PC-3 (cell line): ENCODE measurements at places on chromosomes 4 and X. TPM values are rescaled to one million over a fixed set of nuclear protein-coding genes. Genes with fewer than 3 reads are reported as not detected.
A peak's percentile ranks its signal among the peaks of the same experiment; 100 is the strongest.

GRCh38 chr4:6270636-6271121, 1.0 kb downstream of the WFS1 start:
- DNase-seq: peak; percentile 22

- DNase-seq: no peak
Observed at GRCh38 chr4:526189-526909, 27.3 kb downstream of the PIGG start.

- DNase-seq: no peak
Observed at GRCh38 chr4:112325530-112325929, 28.4 kb downstream of the ALPK1 start.

- DNase-seq: no peak
Observed at GRCh38 chr4:83606898-83607297, 71.0 kb downstream of the GPAT3 start.

- no peak for DNase-seq
Observed at GRCh38 chr4:123893011-123893981, 496.7 kb downstream of the SPRY1 start.

DNA sequence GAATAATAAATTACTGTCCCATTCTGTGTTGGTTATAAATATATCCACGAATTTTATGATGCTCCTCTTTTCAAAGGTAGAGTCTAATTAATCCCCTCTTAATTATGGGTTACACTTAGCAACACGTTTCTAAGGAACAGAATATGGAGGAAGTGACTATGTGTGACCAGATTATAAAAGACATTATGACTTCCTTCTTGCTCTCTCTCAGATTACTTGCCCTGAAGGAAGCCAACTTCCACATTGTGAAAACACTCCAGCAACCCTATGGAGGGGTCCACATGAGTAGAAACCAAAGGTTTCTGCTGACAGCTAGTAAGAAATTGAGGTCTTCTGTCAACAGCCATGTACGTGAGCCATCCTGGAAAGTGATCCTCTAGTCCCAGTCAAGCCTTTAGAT, 59.3 kb downstream of the WDFY3 start:
- DNase-seq: no peak

- no peak for DNase-seq
Observed at GRCh38 chrX:72142794-72143608, 11.3 kb upstream of the RTL5 start.

GRCh38 chr4:43379016-43379415, 486.5 kb downstream of the GRXCR1 start:
- no peak for DNase-seq

- no peak for DNase-seq
Observed at GRCh38 chr4:79030973-79031372, 91.7 kb upstream of the PAQR3 start.

DNA sequence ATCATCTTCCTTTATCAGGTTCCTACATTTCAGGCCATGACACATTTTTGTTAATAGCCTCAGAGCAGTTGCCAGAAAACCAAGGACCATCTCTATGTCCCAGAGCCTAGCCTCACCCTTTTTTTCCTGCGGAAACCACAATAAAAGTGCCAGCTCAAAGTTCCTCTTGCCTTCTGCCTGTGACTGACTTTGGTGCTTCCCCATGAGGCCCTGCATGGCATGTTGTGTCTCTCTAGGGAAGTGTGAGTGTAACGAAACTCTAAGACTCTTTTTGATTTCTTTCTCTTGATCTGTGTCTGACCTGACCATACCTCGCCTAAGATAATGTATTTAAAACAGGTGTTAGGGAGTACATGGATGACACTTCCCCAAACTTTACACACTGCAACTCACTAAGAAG, 642.3 kb upstream of the BOD1L1 start:
- no peak for DNase-seq

DNA sequence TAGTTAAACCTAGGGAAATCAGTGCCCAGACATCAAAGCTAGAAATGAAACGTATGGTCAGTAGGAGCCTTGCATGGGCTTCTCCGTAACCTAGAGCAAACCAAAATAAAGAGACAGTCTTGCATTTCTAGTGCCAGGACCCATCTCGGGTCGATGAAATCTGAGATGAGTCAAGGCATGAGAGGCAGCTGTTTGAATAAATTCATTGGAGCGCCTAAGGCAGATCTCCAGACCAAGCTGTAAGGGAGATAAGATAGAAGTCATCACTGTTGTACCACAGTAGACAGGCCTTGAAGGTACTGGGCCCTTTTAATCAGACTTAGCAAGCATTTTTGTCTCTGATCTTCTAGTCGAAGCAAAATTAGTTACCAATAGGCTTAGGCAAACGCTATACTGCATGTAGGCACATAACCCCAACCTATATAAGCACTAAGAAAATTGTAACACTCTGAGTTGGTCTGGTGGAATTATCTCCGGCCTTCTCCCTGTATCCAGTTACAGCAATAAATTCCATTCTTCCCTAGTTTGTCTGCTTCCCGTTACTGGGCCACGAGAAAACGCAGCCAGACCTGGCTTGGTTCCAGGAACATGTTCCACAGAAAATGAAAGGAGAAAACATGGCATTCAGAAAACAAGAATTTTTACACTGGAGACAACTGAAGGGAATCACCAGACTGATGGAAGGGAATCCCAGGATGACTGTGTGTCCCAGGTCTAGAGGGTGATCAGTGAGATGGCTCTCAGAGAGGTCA, 21.1 kb upstream of the PAPSS1 start:
- peak; percentile 21 for DNase-seq

- DNase-seq: no peak
Observed at GRCh38 chr4:82989575-82990429, 20.8 kb downstream of the LIN54 start.

DNA sequence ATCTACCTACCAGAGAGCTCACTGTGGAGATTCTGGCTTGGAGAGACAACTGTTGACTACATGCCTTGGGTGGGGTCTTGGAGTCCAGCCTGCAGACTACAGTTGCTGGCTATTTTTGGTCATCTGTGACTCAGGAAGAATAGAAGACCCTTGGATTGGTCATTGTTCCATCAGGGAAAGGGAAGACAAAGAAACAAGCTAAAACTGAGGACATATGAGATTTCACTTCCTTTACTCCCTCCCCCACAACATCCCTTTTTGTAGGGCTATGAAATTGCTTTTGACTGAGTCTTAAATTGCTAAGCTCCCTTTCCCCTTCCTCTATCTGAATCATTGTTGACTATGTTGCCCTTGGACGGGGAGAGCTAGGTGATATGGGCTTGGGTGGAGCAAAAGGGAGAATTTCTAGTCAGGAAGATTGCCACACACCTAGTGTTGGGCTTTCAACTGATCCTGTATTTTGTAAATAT, 11.7 kb downstream of the MSN start:
- peak; percentile 93 for DNase-seq

DNA sequence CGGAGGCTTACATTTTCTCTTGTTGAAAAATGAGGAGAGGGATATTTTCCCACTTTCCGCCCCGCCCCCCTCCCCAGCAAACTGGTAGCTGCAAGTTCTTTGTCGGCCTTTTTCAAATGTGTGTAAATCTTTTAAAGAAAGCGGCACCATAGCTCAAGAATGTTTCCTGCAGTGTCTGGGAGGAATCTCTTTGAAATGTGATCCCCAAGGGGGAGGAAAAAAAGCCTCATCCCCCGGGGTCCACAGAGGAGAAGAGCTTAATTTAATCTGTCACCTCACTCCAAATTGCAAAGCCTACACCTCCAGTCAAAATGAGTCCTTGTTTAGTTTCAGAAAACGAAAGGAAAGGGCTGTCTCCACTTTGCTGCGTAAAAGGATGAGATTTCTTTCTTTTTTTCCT, 34.8 kb downstream of the ASMT start:
- DNase-seq: no peak

GRCh38 chr4:8774071-8774470, 97.6 kb downstream of the HMX1 start:
- DNase-seq: no peak

DNA sequence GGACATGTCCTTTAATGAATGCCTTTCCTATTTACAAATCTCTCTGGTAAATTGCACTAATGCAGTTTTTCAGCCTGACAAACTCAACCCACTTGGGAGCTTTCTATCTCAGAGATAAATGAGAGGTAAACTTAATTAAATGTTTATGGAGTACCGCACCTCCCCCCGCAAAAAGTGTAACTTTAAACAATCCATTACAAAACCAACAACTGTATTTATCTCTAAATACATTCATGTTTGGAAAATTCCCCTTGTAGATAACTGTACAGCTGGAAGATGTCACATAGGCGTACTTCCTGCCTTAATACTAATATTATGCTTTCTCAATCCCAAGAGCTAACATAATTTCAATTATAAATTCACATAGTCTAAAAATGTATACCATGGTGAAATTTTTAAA, 215.5 kb downstream of the LDB2 start:
- no peak for DNase-seq

DNA sequence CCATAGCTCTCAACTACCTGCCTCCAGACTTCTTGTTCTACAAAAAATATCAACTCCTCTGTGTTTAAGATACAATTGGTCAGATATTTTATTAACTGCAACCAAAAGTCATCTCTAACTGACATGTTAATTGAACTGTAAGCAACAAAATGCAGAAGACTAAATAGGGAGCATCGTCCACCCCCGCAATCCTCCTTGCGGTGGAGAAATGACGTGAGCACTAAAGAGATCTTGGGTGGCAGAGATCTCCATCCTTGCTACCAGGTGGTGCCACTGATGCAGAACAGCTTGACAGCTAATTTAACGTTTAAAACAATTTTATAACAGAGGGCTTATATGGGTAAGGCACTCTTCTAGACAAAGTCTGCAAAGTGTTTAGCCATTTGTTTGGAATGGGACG, 164.4 kb upstream of the FTHL17 start:
- DNase-seq: no peak

- DNase-seq: no peak
Observed at GRCh38 chr4:172698256-172698655, 470.4 kb upstream of the GALNT7 start.

DNA sequence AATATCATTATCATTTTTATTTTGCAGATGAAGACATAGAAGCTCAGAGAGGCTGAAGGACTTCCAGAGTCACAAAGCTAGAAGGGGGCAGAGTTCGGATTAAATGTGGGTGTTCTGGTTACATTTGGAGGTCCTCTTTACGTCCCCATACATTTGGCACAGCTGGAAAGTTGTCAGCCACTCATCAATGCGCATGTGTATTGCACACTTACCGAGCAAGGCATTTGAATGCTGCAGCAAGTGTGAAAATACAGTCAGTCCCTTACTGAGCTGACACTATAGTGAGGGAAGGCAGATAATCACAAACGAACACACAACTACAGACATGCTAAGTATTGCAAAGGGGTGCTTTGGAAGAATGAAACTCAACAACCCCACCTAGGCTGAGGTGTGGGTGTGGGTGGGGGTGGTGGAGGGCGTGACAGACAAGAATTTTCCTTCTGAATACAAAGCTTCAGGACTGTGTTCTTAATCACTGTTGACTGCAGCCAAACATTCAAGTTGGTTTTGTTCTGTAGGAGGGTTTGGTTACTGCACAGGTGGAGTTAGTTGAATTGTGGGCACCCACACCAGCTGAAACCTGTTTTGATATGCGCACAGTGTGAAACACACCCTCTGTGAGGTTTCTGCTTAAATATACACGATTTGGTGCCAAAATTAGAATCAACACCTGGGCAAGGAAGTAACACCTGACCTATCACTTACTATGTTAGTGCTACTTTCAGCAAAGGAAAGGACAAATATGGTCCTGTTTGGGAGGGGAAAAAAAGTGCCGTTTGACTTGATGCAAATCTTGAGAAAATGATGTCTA, 72.4 kb downstream of the COQ2 start:
- no peak for DNase-seq

- DNase-seq: no peak
Observed at GRCh38 chrX:110050901-110051300, 48.0 kb downstream of the TMEM164 start.

DNA sequence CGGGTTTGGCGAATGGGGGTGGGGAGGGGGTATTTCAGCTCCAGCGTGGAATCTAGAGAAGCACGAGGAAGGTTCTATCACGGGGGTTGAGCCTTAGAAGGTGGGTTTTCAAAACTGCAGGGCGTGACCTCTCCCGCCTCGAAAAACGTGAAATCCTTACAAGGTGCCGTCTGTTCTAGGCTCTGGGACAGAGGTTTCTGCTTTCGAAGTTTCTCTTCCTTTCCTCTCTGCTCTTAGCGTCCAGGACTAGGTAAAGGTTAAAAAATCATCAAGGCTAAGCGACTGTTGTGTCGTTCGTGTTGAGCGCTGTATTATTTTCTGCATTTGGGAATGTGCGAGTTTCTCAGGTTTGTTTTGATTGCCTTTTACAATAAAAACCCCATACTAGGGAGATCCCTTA, 1.1 kb downstream of the FHL1 start:
- DNase-seq: no peak

- DNase-seq: no peak
Observed at GRCh38 chr4:40377512-40378365, 42.6 kb downstream of the CHRNA9 start.

GRCh38 chrX:49230500-49231232, 2.5 kb downstream of the CACNA1F start:
- no peak for DNase-seq

- DNase-seq: no peak
Observed at GRCh38 chrX:139766545-139766983, 58.6 kb upstream of the MCF2 start.

DNA sequence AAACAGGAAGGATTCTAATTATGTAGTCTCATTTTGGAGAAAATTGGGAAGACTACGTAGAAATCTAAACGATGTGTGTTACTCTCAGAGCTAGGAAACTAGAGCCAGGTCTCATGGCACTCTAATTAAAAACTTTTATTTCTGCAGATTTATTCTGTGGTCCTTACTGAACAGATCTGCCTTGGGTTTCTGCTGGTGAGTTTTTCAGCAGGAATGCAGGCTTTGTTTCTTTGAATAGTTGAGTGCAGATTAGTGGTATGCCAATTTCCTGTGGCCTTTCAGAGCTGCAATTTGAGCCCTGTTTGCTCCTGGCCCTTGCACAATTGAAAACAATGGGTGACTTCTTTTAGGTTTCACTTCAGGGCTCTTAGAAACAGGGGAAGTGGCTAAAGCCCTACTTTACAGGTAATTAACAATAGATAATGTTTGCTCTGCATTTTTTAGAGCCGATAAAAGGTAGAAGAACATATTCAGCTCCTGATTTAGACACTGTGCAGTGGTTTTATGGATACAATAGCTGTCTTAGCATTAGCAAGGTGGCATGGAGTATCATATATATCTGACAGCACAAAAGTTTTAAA, 21.8 kb downstream of the SPRY1 start:
- peak; percentile 88 for DNase-seq

Gene MAGEA4
- total RNA-seq: not detected in 2 replicates

Gene NHS
- total RNA-seq: 4.9 and 5.6 TPM in 2 replicates

Gene RASL11B
- total RNA-seq: 0.07 and 2.1 TPM in 2 replicates

Gene IRAK1
- 366 and 427 TPM in 2 replicates for total RNA-seq

Gene RAB41
- total RNA-seq: not detected in 2 replicates

Gene L1CAM
- total RNA-seq: 5.2 and 11.2 TPM in 2 replicates

Gene ZFYVE28
- 6.3 and 8.0 TPM in 2 replicates for total RNA-seq

Gene XAGE2
- not detected in 2 replicates for total RNA-seq

Gene MPP1
- total RNA-seq: 18.3 and 18.8 TPM in 2 replicates

Gene NAA11
- not detected in 2 replicates for total RNA-seq

Gene UGT2B28
- total RNA-seq: not detected in 2 replicates

Gene MAOA
- total RNA-seq: 6.3 and 7.4 TPM in 2 replicates

Gene LEF1
- 0.58 and 2.4 TPM in 2 replicates for total RNA-seq

Gene CASP3
- total RNA-seq: 11.1 and 13.2 TPM in 2 replicates

Gene SGMS2
- 58.7 and 64.5 TPM in 2 replicates for total RNA-seq

Gene TLL1
- total RNA-seq: 4.8 and 5.0 TPM in 2 replicates

Gene GATB
- total RNA-seq: 20.4 and 22.7 TPM in 2 replicates
